ENCODE measurements at places on chromosomes 1 and 21.

- no peak for DNase-seq
Measured at GRCh38 chr1:90318431-90318830, 323.5 kb downstream of the ZNF326 start.

GRCh38 chr1:240282061-240282830, 190.6 kb downstream of the FMN2 start:
- DNase-seq = no peak

GRCh38 chr1:22791831-22792347, 81.2 kb downstream of the EPHB2 start:
- DNase-seq = no peak

- DNase-seq = no peak
Measured at GRCh38 chr1:8061673-8062386, 35.7 kb upstream of the ERRFI1 start.

DNA sequence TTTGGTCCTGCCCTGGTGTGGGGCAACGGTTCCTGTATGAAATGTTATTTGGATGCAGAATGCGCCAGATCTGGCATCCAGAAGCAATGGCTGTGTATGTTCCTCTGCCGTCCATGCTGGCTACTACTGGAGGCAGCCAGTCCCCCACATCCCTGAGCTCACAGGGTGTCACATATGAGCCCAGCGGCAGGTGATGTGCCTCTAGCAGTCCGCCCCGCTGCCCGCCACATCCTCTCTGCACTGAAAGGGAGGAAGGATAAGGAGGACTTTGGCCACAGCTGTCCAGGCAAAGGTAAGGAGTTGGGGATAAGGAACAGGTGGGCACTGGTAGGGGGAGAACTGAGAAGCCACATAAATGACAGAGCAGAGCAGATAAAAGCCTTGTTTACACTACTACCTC, 305.3 kb upstream of the DAB1 start:
- no peak for DNase-seq

- DNase-seq = no peak
Measured at GRCh38 chr1:192476802-192477298, 98.7 kb upstream of the RGS1 start.

- DNase-seq = no peak
Measured at GRCh38 chr1:202836623-202837403, 26.1 kb downstream of the PCAT6 start.

- no peak for DNase-seq
Measured at GRCh38 chr1:62142496-62142895, 52.2 kb upstream of the L1TD1 start.

- no peak for DNase-seq
Measured at GRCh38 chr1:9586147-9586766, 2.5 kb upstream of the TMEM201 start.

DNA sequence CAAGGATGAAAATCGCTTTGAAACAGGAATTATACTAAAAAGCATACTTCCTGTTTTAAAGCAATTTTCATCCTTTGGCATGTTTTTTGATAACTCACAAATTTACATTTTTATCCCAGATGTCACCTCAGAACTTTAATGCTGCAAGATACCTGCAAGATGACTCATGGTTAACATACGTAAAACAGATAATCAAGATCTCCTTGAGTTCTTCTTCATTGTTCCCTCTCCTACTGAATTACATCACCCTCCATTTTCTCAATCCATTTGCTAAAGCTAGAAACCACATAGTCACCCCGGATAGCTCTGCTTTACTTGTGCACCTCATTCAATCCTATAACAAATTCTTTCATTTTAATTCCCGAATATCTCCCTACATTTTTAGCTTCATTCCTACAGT, 1114.2 kb downstream of the PLA2G4A start:
- no peak for DNase-seq

All from activated gamma-delta T cell treated with anti-CD3 and anti-CD28 coated beads, Interleukin-2, amount 50 U/mL, for 16 hours (primary cell).